ENCODE measurements at places on chromosomes 7 and 10.
A peak's percentile ranks its signal among the peaks of the same experiment; 100 is the strongest.

- DNase-seq: no peak
Observed at GRCh38 chr10:128747582-128748346, 621.5 kb upstream of the MKI67 start.

GRCh38 chr10:22816298-22816653, 101.9 kb upstream of the PIP4K2A start:
- DNase-seq: no peak

- no peak for DNase-seq
Observed at GRCh38 chr7:4033996-4034395, 648.1 kb upstream of the FOXK1 start.

DNA sequence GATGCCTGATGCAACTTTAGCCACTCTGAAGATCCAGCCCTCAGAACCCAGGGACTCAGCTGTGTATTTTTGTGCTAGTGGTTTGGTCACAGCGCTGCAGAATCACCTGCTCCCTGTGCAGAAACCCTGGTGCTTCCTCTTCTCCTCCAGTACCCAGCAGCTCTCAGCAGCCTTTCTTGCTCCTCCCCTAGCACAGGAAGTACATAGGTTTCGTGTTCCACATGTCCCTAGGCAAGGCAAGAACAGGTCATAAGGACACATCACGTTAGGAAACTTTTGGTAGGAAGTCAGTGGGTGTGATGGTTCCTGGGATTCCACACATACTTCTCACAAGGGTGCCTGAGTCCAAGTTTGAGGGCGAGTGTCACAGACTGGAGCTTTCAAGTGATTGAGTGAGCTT, 167.9 kb upstream of the PRSS1 start:
- DNase-seq: peak; percentile 17

- peak; percentile 72 for DNase-seq
Observed at GRCh38 chr7:101108961-101109360, 17.9 kb upstream of the SERPINE1 start.

DNA sequence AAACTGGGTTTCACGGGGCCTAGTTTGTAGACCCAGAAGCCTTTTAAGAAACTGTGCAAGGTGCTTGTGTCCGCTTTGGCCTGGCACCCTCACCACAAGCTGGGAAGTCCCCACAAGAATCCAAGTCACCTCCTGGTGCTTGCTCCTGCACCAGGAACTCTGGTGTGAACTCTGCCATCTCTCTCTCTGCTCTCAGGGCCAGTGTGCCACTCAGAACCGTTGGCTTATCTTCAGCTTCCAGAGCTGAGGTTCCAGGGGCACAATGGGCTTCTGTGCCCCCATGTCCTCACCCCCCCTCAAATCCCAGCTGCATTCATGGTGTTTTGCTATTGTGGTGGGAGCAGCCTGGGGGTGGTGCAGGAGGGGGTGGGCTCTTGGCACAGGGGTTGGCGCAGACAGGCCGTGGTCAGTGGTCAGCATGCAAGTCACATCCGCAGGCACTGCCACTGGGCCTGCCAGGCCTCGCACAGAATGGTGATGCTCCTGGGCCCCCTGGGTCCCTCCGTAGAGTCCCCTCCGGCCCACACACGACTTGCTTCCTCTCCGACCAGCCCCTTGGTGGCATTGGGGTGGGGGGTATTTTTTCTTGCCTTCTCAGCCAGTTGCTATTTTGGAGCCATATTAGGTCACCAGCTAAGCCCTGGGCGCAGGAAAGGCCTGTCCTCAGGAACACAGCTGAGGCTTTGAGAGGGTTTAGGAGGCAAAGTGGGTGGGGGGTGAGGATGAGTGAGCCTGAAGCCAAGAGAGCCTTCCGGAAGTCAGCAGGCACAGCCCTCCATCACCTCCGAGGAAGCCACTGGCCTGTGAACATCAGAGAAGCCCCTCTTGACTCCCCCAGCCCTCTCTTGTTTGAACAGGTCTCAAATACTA, 3.0 kb downstream of the ZCCHC24 start:
- DNase-seq: peak; percentile 26

- no peak for DNase-seq
Observed at GRCh38 chr10:3263082-3263481, 90.5 kb upstream of the PITRM1 start.

DNA sequence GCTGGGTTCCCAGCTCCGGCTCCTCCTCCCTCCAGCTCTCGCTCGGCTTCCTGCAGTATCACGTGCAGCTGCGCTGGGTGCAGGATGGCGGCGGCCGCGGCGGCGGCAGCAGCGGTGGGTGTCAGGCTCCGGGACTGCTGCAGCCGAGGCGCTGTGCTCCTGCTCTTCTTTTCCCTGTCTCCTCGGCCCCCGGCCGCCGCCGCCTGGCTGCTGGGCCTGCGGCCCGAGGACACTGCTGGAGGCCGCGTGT, at the start of gene CNNM1:
Gene CNNM1 (plus strand): TSS at position 53 of the 250 bp plus-strand sequence. CDS start 32 bp downstream, at position 85.
- DNase-seq: no peak

GRCh38 chr10:124864421-124865193, 63.0 kb downstream of the ABRAXAS2 start:
- peak; percentile 61 for DNase-seq

DNA sequence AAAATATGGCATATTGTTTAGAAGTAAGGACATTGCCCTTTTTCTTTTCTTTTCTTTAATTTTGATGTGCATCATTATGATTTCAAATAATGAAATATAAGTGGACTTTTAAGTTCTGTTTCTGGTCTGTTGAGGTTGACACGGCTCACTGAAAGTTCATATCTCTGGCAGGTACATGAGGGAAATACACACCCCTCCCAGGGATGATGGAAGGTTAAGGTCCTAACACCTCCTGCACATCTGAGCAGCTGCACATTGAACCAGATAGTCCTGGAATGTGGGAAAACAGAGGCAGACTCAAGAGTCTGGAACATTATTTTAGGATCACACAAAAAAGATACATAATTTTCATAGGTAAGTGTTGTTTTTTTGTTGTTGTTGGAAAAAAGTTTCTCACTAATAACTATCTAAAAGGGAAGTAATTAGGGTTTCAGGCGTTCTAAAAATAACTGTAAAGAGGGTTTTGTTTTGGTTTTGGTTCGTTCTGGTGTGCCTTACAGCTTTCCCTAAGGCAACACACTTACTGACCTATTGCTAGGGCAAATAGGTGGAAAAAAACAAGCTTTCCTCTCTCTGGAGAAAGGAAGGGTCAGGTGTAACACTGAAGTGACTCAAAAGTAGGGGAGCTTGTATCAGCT, 201.2 kb upstream of the PRKCQ start:
- no peak for DNase-seq

- DNase-seq: no peak
Observed at GRCh38 chr10:44689368-44689767, 221.8 kb upstream of the TMEM72 start.

DNA sequence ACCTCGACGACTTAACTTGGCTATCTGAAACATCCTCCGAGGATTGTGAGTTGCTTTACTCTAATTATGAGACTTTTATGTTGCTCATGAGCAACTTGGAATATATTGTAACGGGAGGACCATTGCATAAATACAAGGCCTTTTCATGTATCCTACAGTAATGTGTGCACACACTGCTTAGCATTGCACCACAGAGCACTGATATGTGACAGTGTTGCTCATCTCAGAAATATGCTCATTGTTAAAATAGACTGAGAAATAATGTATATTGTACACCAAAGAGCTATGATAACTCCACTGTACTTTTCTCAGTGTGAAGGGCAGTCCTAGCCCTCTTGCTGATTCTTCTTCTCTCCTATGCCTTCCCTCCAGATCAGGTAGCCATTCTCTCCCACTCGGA, 102.8 kb upstream of the CDK13 start:
- no peak for DNase-seq

- DNase-seq: peak; percentile 70
Observed at GRCh38 chr7:13641714-13642113, 347.8 kb downstream of the ETV1 start.

DNA sequence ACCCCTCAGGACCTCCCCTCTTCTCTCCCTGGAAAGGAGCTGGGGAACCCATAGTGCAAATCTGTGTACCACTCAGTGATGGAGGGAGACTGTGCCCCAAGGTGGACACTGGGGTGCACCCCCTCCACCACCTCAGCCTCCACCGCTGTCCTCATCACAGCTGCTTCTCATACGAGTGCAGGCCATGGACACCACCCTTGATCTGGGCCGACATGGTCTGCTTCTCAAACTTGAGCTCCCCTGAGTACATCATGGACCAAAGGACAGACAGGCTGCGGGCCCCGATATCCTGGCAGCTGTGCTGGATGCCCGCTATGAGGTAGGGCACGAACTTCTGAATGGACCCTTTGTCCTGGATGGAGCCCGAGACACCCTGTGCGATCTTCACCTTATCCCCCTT, 142.6 kb upstream of the KCNMA1 start:
- no peak for DNase-seq

DNA sequence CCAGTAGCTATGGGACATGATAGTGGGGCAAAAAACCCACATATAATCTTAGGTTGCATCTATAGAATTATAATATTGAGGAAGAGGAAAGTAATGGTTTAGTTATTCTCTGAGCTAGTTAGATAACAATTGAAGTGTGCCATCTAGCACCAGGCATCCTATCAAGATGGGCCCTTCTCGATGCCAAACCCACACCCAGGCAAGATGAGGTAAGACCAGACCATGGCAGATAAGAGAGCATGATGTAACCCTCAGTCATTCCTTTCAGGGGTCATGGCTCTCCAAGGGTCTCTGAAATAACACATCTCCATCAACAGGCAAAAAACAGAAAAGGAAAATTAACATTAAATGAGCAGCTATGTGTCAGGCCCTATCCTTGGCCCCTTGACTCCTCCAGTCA, 128.7 kb downstream of the SH3PXD2A start:
- DNase-seq: no peak

DNA sequence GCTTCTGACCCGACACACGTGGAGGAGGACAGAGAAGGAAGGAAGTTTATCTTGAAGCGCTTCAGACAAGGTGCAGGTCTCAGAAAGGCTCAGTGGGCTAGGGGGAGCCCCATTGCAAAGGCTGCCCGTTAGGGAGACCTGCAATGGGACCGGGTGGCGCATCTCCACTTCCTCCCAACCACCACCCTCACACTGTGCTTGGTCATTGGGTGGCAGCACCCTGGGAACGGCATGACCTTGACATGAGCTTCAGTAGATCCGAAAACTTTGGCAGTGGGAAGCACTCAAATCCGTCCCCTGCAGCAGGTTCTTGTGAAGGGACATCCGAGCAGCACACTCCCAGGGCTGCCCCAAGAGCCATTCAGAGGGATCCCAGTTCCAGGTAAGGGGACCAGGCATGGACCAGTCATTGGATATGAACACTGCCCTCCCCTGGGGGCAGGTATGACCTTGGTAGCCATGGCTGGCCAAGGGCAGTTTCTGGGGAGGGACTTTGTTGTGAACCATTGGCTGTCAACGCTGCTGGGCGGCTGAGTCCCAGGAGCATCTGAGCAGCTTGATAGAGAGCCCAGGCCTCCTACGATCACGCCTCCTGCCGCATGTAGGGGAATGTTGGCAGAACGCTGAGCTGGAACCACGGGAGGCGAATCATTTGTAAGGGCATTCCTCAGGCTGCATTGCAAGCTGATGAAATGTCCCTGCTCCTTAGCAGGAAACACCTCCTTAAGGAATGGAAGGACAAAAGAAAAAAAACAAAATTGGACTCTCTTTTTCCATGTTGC, 31.7 kb downstream of the GALNTL5 start:
- DNase-seq: no peak

- DNase-seq: no peak
Observed at GRCh38 chr7:77684030-77684429, 12.2 kb upstream of the RSBN1L start.

DNA sequence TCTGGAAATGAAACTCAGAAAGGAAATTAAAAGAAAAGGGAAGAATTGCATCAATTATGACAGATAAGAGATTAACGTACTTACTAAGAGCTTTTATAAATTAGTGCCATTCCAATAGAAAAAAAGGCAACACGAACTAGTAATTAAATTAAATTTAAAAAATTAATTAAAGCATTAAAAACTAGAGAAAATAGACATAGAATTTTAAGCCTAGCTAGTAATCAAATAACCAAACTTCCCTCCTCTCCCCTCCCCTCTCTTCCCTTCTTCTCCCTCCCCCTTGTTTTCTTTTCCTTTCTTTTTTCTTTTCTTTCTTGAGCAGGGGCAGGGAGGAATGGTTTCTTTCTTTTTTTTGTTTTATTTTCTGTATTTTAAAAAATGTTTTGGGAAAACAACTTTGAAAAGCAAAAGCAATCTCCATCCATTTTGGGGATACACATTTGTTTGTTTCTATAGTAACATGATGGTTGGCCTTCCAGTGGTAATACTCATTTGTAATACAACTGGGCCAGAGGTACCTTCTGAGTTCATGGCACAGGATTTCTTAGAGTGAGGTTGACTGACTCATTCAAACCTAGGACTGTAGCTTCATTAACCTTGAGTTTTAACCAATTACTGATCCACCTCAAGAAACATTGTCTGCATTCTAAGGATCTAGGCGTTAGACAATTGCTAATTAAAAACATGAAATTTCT, 132.6 kb downstream of the ST7 start:
- peak; percentile 60 for DNase-seq

DNA sequence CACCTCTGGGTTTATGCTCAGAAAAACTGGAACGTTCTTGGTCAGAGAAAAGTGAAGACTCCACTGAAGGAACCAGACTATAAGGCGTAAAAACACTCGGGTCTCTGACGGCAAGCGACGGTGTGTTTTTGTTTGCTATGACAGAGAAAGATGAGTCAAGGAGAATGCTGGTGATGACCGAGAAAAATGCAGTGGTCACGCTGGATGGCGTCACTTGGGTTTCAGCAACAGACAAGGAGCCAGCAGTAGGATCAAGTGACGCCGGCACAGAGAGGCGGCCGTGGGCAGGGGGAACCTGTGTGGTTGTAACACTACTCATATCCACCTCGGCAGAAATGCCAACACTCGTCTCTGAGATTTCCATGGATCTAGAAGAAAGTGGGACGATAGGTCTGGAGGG, 63.4 kb downstream of the KIAA1549 start:
- peak; percentile 55 for DNase-seq

GRCh38 chr7:70870349-70870748, 261.6 kb upstream of the GALNT17 start:
- DNase-seq: no peak

- DNase-seq: no peak
Observed at GRCh38 chr10:103566536-103566935, 73.0 kb downstream of the NEURL1 start.

GRCh38 chr10:35574924-35575352, 30.2 kb upstream of the GJD4 start:
- DNase-seq: peak; percentile 50

GRCh38 chr10:78660446-78661106, 408.2 kb upstream of the ZMIZ1 start:
- no peak for DNase-seq

- DNase-seq: no peak
Observed at GRCh38 chr7:42945821-42946626, 13.8 kb downstream of the MRPL32 start.

DNA sequence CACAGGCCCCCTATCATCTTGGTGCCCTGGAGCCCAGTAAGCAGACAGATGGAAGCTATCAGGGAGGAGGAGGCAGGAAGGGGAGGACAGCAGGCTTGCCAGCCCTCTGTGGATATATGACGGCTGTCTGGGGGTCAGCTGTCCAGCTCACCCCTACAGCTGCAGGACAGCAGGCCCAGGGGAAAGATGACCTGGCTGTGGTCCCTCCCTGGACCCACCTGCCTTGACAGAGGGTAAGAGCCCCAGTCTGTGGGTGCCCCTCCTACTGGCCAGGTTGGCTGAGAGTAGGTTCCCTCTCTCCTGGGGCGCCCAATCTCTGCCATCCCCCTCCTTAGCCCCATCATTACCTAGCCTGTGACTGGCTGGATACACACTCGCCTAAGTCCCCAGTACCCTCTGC, 62.5 kb downstream of the C10orf143 start:
- DNase-seq: no peak

- DNase-seq: no peak
Observed at GRCh38 chr7:66779669-66780409, 39.3 kb downstream of the RABGEF1 start.

GRCh38 chr10:59888781-59889435, 17.4 kb downstream of the CCDC6 start:
- no peak for DNase-seq

GRCh38 chr10:73359492-73359891, 828 bp upstream of the CFAP70 start:
- DNase-seq: no peak
